NCI-H1930 (cell line): ENCODE measurements at places on chromosomes 4 and X.

GRCh38 chr4:188316391-188316790, 177.2 kb downstream of the TRIML1 start:
- DNase-seq, result no peak

DNA sequence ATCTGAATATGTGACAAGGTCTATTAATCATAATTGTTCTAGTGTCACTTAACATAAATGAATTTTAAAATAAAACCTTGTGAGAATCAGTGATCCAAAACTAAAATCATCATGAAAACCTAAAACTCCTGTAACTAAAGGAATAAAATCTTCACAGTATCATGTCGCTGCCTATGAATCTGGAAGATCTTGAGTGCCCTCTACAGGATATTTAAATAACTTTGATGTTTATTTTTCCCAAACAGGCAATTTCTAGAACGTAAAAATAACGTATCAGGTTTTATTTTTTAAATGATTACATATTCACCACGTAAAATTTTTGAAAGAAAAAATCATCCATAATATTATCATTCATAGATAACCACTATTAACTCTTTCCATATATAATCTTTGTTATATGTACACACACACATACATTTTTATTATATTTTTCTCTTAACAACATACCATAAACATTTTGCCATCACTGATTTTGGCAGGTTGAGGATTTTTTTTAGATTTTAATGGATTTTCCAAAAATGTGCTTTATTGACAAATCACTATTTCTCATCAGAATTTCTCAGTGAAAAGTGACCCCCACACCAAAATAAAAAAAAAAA, 79.6 kb downstream of the COMMD8 start:
- no peak for DNase-seq

DNA sequence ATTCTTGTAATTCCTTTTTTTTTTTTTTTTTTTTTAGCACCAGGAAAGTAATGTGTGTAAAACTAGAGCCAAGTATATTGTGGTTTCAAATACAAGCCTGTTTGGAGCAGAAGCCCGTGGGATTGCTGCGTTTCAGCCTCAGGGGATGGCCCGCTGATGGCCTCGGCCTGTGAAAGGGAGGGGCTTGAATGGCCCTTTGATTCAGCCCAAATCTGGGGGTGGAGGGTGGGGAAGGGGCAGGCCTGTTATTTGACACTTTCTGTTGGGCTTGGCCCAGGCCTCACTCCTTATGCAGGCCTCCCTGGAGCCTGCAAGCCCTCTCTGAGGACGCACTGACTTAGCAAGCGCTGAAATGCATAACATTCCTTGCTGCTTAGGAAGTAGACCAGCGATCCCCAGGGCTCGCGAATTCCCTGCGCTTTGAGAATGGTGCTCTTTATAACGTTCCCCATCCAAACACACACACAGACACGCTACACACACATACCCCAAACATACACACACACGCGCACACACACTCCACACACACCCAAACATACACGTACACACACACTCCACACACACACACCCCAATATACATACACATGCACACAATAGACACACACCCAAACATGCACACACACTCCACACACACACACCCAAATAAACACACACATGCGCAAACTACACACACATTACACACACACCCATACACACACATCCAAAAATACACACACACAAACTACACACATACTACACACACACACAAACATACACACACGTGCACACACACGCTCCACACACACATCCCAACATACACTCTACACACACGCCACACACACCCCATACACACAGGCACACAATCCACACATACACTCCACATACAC, 29.6 kb downstream of the TLR10 start:
- peak; percentile 5 for DNase-seq

DNA sequence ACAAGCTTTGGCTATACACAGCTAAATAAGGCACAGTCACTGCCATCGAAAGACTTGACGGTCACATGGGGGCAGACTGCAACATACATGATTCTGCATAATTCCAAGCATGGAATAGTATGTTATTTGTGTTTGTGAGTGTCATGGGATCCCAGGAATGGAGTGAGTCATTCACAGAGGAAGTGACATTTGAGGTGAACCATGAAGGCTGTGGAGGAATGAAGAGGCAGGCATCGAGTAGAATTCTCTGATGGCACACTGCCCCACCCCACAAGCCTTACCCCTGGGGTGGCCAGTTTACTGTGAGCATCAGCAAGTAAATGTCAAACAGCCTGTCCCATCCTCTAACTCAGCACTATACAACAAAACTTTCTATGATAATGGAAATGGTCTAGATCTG, 619.7 kb downstream of the MID1IP1 start:
- DNase-seq, result no peak

DNA sequence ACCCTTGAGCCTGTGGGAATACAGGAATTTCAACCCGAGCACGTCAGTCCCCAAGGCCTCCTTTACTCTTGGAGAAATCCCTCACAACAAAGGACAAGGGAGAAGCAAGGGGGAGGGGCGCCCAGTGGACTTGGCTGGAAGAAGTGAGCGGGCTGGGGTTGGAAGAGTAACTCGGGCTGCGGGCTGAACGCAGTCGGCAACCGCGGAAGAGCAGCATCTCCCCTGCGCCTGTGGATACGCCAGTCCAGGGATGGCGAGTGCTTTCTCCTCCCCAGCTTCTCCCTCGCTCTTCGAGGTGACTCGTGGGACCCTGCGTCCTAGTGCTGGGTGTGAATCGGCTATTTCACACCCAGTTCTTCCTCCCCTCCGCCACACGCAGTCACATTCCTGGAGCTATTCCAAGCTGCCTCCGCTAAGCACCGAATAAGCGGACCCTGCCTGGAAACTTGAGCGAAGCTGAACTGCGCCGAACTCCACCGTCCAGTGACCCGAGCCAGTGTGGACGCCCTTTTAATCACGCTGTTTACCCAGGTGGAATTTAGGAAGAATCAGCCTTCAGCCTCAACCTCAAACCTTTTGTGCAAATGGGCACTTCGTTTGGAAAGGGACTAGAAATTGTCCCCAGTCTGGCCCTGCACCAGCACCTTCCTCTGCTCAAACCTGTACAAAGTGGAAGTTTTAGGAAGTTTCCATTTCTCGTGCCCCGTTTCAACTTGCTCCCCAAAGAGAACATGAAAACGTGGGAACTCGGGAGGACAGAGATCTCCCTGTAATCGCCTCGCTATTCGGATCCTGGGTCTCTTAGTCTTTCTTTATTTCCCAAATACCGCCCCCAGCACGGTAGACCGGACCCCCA, 64.3 kb upstream of the WDR17 start:
- no peak for DNase-seq

- no peak for DNase-seq
These were observed 173.1 kb downstream of the GASK1B start for GRCh38 chr4:157999723-158000122.

DNA sequence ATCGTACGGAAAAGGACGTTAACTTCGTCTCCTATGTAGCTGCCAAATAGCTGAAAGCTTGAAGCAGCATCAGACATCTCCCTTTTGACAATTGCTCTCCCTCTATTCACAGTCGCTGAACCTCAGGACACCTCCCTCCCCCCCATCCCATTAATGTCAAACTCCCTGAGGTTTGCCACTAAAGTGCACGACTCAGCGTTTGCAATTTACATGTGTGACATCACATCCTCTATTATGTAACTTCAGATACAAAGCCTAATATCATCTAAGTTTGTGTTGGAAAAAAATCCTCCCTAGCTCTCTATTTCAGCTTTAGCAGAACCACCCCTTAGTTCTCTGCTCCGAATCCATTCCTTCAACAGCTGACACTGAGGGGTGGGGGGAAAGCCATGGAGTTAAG, 5.5 kb upstream of the NR3C2 start:
- no peak for DNase-seq

- DNase-seq, result no peak
These were observed 92.6 kb upstream of the TLR2 start for GRCh38 chr4:153591441-153591840.

DNA sequence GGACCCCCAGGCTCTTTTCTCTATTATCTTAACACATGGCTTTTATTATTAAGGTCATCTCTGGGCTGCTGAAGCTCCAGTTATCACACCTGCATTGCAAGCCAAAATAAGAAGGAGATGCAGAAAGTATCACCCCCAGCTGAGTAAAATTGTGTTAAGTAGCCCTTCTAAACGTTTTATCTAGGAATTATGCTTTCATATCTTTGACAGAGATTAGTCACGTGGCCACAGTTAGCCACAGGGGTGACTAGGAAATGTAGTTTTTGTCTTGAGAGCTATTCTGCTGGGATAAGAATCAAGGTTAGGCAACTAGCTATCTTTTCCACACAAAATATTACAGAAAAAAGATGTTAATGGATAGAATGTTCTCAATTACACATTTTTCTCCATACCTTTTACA, 102.1 kb downstream of the ANXA3 start:
- DNase-seq, result no peak

- peak; percentile 57 for DNase-seq
These were observed 111.3 kb upstream of the LNX1 start for GRCh38 chr4:53702334-53703266.

GRCh38 chr4:128573781-128574508, 235.6 kb upstream of the JADE1 start:
- DNase-seq, result no peak

DNA sequence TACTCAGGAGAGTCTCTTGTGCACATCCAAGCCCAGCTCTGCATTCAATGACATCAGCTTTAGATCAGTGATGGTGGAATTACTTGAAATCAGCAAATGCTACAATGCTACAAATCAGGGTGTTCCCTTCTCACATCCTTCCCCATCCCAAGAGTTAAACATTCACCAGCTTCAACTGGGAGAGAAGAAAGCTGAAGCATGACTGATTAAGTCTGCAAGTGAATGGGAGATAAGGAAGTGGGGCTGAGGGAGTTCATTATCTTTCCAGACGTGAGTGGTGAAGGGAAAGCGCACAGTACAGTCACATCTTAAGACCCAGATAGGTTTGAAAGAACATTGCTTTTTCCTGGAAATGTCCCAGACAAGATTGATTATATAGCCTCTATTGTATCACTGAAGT, 26.2 kb upstream of the MAP9 start:
- no peak for DNase-seq

DNA sequence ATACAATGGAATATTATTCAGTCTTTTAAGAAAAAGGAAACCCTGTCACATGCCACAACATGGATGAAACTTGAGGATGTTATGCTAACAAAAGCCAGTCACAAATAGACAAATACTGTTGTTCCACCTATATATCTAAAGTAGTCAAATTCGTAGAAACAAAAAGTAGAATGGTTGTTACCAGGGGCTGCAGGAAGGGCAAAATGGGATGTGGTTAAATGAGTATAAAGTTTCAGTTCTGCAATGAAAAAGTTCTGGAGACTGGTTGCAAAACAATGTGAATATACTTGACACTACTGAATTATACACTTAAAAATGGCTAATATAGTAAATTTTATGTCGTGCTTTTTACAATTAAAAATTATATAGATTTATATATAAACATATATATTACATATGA, 12.2 kb downstream of the SPOCK3 start:
- no peak for DNase-seq

DNA sequence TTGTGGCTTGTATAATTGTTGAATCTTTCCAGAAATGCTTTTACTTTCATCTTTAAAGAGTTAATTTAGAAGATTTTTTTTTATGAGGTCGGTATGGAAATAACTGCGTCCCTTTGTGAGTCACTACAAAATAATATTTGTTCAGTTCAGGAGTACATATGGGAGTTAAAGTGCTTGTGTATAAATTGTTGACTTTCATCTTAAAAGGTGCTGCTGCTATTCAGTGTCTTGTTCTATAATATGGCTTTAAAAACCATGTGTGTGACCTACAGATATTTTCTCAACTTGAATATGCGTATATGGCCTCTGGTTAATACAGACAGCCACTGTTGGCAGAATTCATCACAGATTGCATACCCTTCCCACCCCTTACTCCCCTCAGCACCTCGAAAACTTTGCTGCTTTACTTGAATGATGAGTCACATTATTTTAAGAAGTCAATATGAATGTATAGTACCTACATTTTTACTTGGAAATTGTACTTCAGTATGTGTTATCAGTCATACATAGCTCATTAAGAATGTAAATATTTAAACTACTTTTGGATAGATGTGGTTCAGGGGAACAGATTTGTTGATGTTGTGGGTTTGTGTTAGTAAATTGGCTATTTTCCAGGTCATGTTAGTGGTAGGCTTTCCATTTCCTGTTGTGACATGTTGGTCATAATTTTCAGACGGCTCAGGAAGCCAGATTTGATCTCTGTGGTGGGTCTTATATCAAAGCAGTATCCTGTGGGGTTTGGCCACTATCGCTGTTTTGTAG, 1.5 kb downstream of the CLCN3 start:
- DNase-seq, result no peak

- DNase-seq, result no peak
These were observed 43.2 kb downstream of the RGS12 start for GRCh38 chr4:3335982-3336381.

DNA sequence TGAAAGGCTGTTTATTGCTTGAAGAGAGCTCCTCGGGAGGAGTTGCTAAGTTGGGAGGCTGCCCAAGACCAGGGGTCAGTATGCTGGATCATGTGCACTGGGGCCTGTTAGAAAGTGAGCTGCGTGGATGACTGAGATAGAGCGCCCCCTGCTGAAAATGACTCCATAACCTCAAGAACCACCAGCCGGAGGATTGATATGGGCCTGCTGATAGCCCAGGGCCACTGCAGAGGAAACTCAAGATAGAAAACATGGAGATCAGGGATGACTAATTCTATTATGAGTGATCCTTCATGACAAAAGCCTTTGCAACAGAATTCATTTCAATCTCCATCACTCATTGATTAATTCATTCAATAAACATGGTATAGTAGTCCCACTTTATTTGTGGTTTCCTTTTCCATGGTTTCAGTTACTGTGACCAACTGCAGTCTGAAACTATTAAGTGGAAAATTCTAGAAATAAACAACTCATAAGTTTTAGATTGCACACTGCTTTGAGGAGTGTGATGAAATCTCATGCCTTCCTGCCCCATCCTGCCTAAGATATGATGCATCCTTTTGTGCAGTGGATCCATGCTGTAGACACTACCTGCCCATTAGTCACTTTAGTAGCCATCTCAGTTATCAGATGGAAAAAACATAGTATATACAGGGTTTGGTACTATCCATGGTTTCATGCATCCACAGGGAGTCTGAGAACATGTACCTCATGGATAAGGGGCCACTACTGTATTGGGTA, 126.7 kb upstream of the MBNL3 start:
- peak; percentile 10 for DNase-seq

DNA sequence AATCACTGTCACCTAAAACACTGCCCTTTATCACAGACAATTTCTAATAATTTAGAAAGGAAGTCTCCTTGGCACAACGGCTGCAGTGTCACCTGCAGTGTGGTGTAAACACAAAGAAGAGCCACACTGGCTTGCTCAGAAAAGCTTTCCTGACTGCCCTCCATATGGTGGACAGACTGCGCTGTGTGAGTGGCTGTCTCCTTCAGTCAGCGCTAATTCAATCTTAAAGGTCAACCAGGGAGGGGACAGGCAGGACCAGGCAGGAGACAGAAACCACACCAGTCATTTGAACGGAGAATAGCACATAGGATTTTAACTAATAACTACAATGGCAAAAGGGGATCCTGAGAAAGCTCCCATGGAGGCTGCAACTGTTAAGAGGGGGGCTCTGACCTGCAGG, 132.1 kb downstream of the NSUN7 start:
- DNase-seq, result no peak

- DNase-seq, result no peak
These were observed 668.3 kb upstream of the NR3C2 start for GRCh38 chr4:149110481-149110880.

GRCh38 chr4:75844151-75844662, 58.0 kb downstream of the PPEF2 start:
- DNase-seq, result no peak

GRCh38 chr4:97216046-97216445, 927.2 kb downstream of the STPG2 start:
- no peak for DNase-seq
